ENCODE measurements at places on chromosomes 13 and 19.

DNA sequence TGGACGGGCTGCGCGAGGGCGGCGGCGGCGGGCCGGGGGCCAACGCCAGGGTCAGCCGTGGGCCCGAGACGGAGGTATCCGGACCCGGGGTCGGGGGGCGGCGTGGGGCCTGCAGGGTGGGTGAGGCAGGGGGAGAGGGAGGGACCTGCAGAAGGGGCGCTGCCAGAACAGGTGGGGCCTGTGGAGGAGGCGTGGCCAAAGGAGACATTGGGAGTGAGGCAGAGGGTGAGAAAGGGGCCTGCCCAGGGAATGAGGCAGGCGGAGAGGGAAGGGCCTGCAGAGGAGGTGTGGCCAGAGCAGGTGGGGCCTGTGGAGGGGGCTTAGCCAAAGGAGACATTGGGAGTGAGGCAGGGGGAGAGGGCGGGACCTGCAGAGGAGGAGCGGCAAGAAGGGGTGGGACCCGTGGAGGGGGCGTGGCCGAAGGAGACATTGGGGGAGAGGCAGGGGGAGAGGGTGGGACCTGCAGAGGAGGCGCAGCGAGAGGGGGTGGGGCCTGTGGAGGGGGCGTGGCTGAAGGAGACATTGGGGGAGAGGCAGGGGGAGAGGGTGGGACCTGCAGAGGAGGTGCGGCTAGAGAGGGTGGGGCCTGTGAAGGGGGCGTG lies 4.2 kb downstream of the PRR36 start:
- DNase-seq = peak; percentile 65

DNA sequence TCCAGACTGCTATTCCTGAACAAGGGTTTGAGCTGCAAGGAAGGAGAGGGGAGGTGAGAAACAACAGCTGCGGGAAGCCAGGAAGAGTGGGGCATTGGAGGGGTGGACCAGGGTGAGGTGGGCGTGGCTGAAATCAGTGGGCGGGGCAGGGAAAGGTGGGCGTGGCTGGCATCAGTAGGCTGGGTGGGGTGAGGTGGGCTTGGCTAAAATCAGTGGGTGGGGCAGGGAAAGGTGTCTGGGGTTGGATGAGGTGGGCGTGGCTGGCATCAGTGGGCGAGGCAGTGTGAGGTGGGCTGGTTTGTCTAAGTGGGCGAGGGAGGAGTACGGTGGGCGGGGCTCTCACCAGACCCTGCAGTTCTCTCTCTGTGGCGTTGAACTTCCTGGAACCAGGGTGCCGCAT lies 87.6 kb downstream of the MUC16 start:
- DNase-seq = no peak

DNA sequence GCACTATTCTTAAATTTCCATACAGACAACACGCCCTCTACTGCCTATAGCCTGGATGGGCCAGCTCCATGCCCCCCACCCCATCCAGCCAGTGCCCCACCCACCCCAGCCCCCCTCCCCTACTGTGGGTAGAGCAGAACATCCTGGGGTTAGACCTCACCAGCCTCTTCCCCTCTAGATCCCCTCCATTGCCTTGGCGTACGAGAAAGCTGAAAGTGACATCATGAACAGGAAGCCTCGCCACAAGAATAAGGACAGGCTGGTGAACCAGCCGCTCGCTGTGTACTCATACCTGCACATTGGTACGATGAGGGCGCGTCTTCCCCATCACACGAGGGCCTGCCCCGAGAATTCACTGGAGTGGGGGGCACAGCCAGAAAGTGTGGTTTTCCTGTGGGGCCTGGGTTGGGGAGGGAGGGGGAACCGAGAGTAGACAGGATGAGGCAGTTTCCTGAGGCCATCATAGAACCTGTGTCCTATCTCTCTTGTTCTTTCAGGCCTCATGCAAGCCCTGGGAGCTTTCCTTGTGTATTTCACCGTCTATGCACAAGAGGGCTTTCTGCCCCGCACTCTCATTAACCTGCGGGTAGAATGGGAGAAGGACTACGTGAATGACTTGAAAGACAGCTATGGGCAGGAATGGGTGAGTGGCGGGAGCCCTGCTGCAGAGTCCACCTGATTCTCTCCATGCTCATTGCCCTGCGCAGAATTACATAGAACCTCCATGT lies 29.1 kb downstream of the ATP12A start:
- DNase-seq = no peak

DNA sequence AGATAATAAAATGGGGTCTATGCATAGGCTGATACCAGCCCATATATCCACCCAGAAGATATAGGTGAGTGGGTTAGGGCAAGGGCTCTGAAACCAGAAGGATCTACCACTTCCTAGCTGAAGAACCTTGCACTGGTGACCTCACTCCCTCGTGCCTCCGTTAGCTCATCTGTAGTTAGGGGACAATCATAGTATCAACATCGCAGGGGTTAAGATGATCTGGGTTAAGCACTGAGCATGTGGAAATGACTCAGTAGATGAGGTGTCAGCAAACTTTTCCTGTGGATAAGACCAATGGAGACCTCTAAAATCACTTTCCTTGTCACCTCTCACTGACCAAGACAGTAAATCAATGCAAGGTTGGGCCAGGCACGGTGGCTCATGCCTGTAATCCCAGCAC lies 30.5 kb downstream of the TNFSF14 start:
- DNase-seq = no peak

- no peak for DNase-seq
Observed at GRCh38 chr13:80086304-80086721, 254.6 kb downstream of the SPRY2 start.

DNA sequence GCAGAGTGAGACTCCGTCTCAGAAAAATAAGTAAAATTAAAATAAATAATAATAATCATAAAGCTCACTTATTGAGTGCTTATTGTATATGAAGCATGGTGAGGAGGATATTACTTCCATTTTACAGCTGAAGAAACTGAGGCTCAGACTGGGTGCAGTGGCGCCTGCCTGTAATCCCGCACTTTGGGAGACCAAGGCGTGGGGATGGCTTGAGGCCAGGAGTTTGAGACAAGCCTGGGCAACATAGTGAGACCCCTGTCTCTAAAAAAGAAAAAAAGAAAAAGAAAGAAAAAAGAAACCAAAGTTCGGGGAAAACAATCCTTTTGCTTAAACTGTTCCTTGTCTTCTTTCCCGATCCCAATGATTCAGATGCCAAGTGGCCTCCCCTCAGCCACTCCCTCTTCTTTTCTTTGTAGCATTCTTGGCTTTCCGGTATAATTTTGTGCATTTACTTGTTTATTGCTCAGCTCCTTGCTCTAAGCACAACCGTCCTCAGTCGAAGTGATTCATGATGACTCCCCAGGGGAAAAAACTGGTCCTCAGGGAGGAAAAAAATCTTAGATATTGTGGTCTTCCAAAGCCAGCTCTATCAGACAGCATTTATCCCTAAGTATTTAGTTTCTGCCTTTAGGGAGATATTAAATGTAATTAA lies 965 bp upstream of the EIF3G start:
- no peak for DNase-seq

- DNase-seq = no peak
Observed at GRCh38 chr13:39422845-39423565, 180.0 kb downstream of the LHFPL6 start.

DNA sequence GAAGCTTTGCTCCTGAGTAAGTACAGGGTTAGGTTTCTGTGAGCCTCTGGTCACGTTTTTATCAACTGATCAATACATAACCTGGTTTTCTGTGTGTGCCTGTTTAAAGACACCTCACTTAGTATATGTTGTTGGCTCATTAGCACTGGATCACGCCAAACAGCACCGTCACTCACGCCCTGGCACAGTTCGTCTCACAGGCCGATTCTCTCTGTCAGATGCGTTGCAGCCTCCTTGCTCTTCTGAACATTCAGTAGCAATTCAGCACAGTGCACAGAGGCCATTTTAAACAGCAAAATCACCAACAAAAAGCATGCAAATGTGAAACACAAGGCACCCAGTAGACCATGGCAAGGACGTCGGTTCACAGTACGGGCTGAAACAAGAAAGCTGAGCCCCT lies 288.5 kb downstream of the IRS2 start:
- no peak for DNase-seq

DNA sequence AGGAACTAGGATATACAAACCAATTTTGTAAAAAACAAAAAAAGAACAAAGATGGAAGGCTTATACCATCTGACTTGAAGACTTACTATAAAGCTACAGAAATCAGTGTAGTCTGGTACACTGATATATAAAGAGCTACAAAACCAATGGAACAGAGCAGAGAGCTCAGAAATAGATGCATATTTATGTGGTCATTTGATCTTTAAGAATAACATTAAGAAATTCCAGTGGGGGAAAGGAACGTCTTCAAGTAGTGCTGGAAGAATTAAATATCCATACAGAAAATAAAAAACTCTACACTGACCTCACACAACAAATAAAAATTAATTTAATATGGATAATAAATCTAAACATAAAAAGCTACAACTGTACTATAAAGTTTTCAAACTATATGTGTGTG lies 317.0 kb downstream of the ENOX1 start:
- DNase-seq = no peak

DNA sequence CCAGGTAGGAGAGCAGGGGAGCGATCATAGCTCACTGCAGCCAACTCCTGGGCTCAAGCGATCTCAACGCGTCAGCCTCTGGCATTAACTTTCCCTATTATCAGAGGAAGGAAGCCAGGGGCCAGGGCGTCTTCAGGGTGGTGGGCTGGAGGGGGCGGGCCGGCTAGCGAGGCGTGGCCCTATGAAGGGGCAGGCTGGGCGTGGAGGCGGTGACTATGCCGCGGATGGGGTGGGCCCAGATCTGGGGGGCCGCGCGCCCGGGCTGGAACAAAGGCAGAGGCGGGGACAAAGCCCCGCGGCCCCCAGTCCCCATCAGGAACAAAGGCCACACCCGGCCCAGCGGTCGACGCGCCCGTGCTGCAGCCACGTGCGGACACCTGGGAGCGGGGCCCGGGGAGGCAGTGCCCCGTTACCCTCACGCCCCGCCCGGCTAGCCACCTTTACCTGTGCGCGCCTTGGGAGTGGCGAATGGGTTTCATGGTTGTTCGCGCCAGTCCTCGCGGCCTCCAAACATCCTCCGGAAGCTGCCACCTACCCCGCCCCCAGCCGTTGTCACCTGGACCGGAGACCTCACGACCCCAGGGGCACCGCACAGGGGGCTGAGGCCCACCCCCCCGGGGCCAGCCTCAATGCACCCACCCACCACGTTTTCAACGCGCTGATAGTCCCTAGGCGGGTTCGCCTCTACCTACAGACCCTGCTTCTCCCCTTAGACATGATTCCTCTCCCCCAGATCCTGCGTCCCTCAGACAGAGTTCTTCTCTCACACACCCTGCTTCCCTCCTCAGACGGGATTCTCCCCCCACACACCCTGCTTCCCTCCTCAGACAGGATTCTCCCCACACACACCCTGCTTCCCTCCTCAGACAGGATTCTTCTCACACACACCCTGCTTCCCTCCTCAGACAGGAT lies 5.4 kb upstream of the TRIM28 start:
- peak; percentile 53 for DNase-seq

- DNase-seq = no peak
Observed at GRCh38 chr13:67228916-67229315, 1.2 kb downstream of the PCDH9 start.

GRCh38 chr13:108549934-108550333 lies 79.5 kb upstream of the MYO16 start:
- DNase-seq = no peak

GRCh38 chr13:86051134-86052103 lies 252.2 kb upstream of the SLITRK6 start:
- DNase-seq = no peak

DNA sequence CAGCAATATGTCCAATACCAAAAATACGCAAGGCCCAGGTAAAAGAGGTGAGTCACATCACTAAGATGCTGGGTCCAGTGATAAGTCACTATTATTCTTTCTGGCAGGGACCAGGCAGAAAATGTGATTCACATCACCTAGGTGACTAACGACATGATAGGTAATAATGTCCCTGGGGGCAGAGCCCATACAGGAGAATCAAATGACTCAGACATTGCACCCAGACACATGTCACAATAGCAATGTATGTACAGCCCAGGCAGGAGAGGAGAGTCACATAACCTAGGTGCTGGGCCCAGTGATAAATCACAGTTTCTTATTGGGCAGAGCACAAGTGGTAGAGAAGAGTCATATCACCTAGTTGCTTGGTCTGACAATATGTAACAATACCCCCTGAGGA lies 28.9 kb upstream of the ZNF729 start:
- no peak for DNase-seq

GRCh38 chr13:102291587-102292218 lies 110.1 kb downstream of the FGF14 start:
- no peak for DNase-seq

GRCh38 chr19:55322204-55322885 lies 2.8 kb downstream of the TMEM150B start:
- no peak for DNase-seq

DNA sequence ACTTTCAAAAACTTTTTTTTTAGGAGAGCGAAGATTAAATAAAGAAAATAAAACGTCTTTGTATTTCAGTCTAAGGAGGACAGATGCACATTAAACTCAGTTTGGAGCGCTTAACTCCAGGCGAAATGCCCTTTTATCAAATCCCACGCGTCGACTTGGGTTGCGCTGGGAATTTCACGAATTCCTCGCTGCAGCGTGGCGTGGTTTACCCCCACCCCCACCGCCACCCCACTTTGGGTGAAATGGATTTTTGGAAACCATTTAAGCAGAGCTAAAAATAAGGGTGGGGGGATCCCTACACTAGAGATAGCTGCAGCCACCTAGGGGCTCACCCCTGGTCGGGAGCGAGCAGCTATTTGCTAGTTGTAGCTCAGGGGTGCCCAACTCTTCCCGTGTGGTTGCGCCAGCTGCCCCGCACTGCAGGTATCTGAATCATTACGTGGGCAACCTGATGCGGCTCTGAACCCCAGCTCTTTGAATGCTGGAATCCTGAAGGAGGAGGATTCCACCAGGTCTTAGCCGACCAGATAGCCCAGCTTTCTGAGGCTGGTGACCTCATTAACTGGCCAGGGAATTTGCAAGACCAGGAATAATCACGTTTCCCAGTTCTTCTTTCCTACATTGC lies 6.5 kb upstream of the TSHZ3 start:
- no peak for DNase-seq
